ENCODE measurements at places on chromosomes 6 and 20.
A peak's percentile ranks its signal among the peaks of the same experiment; 100 is the strongest.

DNA sequence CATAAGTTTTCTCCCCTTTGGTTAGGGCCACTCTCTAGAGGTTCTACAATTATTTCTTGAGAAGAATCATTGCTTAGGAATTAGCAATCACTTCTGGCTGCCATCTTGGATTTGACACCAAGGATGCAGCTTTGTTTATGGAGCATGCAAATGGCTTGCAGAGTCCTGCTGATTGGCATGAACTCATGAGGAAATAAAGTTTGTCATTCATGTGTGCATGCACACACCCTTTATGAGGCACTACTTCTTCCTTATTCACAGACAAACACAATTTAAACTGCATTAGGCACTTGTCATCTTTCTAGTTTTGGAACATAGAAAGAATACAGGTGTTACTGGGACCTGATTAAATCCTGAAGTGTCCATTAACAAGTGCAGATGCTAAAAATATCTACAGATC, 42.5 kb upstream of the HIVEP2 start:
- no peak for DNase-seq

DNA sequence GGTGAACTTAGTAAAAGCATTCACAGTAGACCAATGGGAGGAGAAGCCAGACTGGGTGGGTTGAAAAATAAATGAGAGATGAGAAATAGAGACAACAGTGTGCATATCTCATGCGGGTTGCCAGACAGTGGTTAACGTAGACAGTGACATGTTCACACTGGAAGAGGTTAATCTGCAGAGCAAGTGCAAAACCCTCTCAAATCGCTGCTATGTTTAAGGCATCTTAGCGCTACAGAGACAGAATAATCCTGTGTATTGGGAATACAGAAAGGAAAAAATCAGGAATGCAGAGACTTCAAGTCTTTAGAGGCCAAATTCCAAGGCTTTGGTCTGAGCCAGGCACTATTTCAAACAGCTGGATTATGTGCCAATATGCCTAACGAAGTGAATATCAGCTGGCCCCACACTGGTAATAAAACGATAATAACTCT, 107.1 kb downstream of the TSHZ2 start:
- DNase-seq: no peak

- no peak for DNase-seq
These were observed 49.7 kb downstream of the COL11A2 start for GRCh38 chr6:33142501-33143070.

GRCh38 chr6:107620732-107621131, 130.8 kb downstream of the SOBP start:
- no peak for DNase-seq

GRCh38 chr6:41255638-41256246, 27.6 kb downstream of the TREML4 start:
- no peak for DNase-seq

DNA sequence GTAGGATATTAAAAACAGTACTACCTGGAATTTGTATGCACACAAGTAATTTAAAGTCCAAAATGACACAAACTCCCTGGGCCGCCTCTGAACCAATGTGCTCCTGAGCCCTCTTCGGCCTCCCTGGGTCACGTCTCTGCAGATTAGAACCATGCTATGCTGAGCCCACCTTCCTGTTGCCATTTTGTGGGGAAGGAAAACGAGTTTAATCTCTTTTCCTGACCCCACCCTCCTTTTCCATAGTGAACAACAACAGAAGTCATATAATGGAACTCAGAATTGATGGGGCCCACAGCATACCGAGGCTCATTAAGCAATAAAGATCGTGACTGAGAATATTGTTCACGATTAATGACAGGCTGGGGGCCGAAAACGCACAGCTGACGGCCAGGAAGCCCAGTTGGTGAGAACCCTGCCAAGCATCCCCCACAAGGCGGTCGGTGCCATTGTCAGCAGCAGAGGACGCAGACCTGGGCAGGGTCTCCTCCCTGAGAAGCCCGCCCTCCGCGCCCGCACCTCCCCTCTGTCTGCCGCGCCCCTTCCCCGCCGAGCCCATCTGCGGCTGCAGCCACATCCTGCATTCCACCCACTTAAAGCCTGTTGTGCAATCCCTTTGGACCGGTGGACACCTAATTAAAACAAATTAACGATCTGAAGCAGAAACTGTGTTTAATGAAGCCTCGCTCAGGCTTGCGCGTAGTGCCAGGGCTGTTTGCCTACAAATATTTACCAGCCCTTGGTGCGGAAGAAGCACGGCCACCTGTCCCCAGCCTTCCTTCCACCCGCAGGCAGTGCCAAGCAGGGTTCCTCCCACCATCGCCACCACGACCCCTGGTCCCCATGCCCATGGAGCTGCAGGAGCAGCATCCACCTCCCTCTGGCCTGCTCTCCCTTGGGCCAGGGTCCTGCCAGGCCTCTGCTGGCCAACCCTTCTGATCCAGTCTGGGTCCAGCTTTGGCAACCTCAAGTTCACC, 68.1 kb downstream of the DLL1 start:
- no peak for DNase-seq

DNA sequence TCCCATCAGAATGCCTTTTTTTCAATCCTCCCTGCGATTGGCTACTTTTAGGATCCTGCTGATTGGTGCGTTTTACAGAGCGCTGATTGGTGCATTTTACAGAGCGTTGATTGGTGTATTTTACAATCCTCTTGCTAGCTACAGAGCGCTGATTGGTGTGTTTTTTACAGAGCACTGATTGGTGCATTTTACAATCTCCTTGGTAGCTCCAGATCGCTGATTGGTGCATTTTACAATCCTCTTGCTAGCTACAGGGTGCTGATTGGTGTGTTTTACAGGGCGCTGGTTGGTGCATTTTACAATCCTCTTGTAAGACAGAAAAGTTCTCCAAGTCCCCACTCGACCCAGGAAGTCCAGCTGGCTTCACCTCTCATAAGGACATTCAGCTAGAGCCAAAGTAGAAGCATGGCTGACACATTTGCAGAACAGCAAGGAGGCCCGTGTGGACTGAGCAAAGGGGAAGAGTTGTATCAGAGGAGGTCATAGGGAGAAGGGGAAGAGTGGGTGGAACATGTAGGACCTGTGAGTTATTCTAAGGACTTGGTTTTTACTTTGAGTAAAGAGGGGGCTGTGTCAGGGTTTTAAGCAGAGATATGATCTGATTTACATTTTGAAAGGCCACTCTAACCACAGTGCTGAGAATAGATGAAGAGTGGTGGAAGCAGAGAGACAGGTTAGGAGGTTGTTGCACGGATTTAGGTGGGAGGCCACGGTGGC, 2.6 kb downstream of the ALDH5A1 start:
- no peak for DNase-seq

GRCh38 chr20:35091816-35092523, 637 bp downstream of the TRPC4AP start:
- peak; percentile 29 for DNase-seq

DNA sequence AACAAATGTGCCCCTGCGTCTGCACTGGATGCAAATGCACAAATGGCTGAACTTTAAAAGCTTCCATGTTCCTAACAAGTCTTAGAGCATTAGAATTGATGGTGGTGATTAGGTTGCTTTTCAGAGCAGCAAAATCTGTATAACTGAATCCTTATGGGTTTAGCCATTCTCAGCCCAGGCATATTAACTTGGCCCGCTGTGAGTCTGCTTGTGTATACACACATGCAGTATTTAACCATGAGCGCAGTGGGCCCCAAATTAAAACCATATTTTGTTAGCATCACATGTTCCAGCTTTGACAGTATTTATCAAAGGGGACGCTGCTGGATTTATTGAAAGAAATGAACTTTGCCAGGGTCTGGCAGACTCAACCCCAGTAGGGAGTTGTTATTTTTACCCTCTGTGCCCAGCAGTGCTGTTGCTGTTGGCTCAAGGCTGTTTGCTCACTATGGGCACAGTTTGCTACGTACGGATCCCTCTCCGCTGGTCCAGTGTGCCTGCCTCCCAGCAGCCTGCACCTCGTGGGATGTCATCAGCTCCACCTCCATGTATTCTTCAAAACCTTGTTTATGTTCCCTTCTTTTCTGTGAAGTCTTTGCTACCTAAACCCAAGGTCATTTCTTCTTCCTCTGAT, 144.7 kb downstream of the QRSL1 start:
- DNase-seq: no peak

GRCh38 chr6:24448828-24449525, 40.4 kb downstream of the GPLD1 start:
- DNase-seq: no peak

- DNase-seq: no peak
These were observed 41.5 kb downstream of the B4GALT5 start for GRCh38 chr20:49672096-49672664.

DNA sequence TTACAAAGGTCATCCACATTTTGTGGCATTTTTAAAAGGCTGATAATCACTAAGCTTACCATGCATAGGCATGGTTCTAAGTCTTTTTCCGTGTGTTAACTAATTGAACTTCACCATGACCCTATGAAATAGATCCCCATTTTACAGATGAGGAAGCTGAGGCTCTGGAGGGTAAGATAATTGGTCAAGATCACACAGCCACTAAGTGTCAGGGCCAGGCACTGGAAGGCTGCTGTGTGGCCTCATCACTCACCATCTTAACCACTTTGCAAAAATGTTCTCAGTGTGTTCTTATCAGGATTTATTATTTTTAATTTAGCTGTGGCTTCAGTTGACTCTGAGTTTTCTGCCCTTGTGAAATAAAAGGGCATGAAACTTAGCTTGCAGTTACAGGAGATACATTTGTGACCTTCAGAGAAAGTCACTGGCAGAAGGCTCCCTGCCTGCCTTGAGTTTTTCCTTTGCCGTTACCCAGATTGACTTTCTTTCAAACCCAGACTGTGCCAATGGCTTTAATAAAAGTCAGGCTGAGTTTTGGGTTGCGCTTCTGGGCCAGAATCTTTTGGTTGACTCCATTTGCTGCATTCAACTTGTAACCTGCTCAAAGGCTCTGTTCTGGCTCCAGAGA, 82.0 kb downstream of the EZR start:
- DNase-seq: no peak

DNA sequence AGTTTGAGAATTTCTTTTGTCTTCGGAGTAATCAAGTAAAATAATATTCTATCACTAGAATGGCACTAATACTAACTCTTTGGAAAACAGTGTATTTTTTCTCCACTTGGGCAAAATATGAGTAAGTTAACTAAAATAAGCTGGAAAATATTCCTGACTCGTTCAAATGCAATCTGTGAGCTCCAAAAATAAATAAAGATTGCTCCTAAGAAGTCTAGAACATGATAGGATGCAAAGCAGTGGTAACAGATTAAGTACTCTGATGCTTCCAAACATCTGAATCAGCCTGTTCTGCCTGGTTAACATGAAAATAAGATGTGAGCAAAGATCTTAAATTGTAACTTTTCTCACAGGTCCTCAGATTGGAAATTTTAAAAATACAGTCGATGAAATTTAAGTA, 285.1 kb upstream of the ID4 start:
- DNase-seq: no peak

DNA sequence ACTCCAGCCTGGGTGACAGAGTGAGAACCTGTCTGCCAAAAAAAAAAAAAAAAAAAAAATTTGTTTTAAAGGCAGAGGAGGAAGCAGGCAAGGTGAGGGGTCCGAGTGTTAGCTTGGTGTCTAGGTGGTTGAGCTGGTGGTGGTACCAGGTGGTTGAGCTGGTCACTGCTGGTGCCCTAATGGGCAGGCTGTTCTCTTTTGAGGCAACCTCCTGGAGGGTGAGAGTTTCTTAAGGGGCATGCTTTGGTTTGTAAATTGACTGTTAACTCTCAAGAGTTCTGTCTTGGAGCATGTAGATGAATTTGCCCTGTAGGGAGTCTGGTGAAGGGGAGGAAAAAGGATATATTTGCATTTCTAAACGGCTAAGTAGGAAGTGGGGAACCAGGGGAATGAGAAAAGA, 52.7 kb downstream of the BANF2 start:
- no peak for DNase-seq

- no peak for DNase-seq
These were observed 14.3 kb upstream of the PIM1 start for GRCh38 chr6:37155394-37156312.

- no peak for DNase-seq
These were observed 151.9 kb downstream of the CDKAL1 start for GRCh38 chr6:20686142-20686541.

- no peak for DNase-seq
These were observed 429.6 kb upstream of the JARID2 start for GRCh38 chr6:14816116-14816859.

- no peak for DNase-seq
These were observed 57.4 kb downstream of the EZR start for GRCh38 chr6:158761746-158762145.

- no peak for DNase-seq
These were observed 70.2 kb upstream of the SLC4A11 start for GRCh38 chr20:3309226-3309625.

- DNase-seq: no peak
These were observed 631.4 kb downstream of the CDH26 start for GRCh38 chr20:60589623-60590022.

GRCh38 chr6:67802771-67803170, 832.3 kb upstream of the ADGRB3 start:
- DNase-seq: no peak

- DNase-seq: no peak
These were observed 2.6 kb downstream of the ID4 start for GRCh38 chr6:19839788-19840187.

- DNase-seq: no peak
These were observed 88.1 kb downstream of the ERMARD start for GRCh38 chr6:169839493-169839892.

GRCh38 chr6:99602520-99603420, 3.9 kb upstream of the PRDM13 start:
- DNase-seq: no peak

- DNase-seq: no peak
These were observed 146.8 kb downstream of the LAMA2 start for GRCh38 chr6:129029778-129030177.

GRCh38 chr20:24059174-24059573, 70.6 kb upstream of the GGTLC1 start:
- DNase-seq: no peak

DNA sequence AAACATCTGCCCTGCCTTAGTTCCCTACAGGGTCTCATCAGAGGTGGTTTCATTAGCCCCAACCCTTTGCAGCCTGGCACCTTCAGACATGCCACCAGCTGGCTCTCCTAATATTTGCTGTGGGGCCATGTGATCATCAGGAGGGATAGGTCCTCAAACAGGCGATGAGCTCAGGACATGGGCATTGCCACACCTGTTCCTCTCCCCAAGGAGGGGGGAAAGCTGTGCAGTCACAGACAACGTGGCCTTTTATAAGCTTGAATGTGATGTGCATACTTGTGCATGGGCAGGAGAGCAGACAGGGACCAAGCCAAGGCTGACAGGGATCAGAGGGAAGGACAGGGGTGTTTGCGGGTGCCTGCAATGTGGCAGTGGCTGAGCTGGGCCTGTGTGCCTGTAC, 78.8 kb upstream of the ZNFX1 start:
- no peak for DNase-seq

- no peak for DNase-seq
These were observed 38.7 kb upstream of the TNFRSF21 start for GRCh38 chr6:47348316-47348863.

DNA sequence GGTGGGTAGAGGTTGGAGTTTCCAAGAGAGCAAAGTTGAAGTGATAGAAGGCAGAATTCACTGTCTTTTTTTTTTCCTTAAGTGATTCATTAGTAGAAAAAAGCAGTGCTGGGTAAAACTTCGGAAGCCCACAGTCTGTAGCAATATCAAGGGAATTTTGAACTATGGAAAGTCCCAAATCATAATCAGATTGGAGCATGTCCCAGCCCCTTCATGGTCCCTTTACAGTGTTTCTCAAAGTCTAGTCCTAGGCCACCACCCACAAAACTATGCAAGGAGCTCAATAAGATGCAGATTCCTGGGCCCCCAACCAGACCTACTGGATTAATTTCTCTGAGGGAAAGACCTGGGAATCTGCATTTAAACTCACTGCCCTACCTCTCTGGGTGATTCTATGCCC, 22.6 kb downstream of the NEDD9 start:
- DNase-seq: no peak

- no peak for DNase-seq
These were observed 46.9 kb upstream of the SMIM29 start for GRCh38 chr6:34295721-34296120.
